Stimulated activated CD4-positive, alpha-beta T cell treated with anti-CD3 and anti-CD28 coated beads, Interleukin-12 subunit alpha, Interleukin-12 subunit beta, amount 100 ng/mL, for 48 hours (primary cell): ENCODE measurements at places on chromosomes 7 and 10.

DNA sequence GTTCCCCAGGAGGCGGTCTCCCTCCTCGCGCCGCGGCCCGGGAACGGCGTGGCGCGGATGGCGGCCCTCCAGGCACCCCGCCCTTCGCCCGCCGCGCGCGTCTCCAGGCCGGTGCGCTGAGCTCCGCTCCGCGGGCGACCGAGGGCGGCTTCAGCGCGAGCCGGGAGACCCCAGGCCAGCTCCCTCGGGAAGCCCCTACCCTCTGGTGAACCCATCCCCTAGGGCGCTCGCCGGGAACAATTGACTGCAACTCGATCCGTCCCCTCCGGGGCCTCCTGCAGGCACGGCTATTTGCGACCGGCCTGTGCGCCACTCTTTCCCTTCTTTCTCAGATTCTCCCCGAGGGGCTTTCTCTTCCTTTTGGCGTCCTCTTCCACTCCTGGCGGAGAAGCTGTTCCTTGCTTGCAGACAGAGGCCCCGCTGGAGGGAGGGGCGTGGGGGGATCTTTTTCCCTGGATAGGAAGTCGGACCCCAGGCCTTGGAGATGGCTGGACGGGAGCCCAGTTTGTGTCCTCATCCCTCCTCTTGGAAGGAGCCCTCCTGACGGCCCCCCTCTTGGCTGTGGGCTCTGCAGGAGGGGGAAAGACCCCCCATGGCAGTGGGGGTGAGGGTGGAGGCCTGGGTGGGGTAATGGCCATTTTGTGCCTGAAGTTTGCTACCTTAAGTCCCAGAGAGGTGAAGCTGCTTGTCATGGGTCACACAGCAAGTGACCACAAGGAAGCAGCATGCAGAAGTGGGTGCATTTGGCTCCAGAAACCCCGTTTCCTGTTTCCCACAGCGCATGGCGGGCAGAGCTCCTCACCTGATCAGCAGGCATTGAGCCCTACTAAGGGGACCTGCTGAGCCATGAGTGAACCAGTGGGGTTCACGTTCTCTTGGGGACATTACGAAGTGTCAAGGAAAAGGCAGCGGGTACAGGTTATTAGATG lies 171.2 kb upstream of the TNRC18 start:
- DNase-seq, result no peak

DNA sequence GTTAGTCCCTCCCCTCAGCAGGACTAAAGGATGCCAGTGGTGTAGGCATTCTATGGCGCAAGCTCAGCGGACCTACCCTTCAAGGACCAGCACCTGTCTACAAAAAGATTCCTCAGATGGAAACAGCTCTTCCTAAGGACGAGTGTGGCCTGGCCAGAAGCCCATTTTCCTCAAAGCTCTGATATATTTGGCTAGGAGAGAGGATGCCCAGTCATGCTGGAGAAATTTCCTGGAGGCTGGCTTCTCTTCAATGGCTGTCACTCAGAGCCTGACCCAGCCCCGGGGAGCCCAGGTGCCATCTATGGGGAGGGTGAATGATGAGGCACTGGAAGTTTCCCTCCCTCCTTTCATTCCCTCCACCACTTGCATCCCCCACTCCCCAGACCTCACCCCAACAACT lies 111.5 kb downstream of the PLXNA4 start:
- DNase-seq, result no peak

- DNase-seq, result no peak
Measured at GRCh38 chr10:87767253-87767652, 50.8 kb downstream of the ATAD1 start.

- DNase-seq, result no peak
Measured at GRCh38 chr7:134333943-134334342, 17.2 kb upstream of the SLC35B4 start.

- DNase-seq, result no peak
Measured at GRCh38 chr7:149469806-149470205, 8.9 kb upstream of the ZNF777 start.

DNA sequence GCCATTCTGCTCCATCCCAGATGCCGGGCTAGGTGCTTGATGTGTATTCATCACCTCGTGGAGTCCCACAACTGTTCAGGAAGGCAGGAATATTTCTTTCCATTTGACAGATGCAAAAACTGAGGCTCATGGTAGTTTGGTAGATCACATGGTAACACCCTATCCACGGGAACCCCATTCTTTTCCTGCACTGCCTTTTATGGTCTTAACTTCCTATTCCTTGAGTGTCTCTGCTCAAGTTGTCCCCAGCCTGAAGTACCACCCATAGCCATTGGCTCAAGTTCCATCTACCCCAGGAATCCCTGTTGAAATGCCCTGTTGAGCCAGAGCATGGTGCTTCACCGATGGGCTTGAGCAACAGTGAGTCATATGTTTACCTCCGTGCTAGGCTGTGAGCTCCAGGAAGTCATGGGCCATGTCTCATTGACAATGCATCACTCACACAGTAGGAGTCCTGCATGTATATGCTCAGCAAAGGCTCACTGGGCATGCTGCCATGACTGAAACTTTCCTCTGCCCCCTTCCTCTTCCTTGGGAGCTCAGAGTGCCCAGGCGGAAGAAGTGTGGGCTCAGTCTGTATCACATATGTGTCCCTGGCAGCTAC lies 71.7 kb upstream of the ADAM12 start:
- no peak for DNase-seq

- no peak for DNase-seq
Measured at GRCh38 chr7:74051629-74052410, 23.8 kb downstream of the ELN start.

- DNase-seq, result no peak
Measured at GRCh38 chr10:112960151-112960681, 10.2 kb downstream of the TCF7L2 start.

DNA sequence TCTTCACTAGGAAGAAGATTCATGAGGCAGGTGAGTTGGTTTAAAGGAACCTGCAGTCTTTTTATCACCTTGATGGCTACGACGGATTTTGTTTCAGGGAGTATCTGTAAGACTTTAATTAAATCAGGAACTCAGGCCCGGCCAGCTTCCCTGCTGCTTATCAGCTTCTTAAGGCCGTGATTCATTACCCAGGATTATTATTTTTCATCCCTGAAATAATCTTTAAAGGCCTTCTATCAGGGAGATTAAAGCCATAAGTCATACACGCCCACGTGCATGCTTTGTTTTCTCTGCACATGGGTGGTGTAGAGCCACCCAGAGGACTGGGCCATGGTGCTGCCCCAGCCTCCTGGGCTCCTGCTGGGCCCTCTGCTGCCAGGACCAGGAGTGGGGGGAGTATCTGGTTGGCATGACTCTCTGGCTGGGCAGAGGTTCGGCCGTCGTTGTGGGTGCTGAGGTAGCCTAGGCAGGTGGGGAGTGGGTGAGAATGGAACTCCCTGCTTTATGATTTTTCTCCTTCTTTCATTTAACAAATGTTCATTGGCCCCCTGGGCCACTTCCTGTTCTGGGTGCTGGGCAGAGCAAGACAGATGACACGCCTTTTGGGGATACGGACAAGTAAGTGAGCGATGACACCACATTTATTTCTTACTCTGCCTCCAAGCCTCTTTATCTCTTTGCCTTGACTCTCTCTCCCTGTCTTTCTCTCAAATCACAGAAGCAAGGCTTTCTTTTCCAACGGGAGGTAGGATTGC lies 39.0 kb upstream of the PCBD1 start:
- DNase-seq, result no peak

DNA sequence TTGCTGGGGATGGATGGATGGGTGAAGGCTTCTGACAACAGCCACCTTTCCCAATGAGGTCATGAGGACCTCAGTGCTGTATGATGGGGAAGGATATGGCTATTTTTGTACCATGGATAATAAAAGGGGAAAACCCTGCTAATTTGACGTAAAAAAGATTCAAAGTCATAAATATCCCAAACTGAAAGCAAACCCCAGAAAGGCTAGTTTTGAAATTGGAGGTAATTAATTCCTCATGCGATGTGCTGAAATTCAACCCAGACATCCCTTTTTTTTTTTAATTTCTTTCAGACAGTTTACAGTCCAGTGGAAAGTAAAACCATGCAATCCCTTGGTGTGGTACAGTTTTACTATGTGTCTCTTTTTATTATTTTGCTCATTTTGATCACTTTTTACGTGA lies 254.5 kb upstream of the BMPER start:
- no peak for DNase-seq

DNA sequence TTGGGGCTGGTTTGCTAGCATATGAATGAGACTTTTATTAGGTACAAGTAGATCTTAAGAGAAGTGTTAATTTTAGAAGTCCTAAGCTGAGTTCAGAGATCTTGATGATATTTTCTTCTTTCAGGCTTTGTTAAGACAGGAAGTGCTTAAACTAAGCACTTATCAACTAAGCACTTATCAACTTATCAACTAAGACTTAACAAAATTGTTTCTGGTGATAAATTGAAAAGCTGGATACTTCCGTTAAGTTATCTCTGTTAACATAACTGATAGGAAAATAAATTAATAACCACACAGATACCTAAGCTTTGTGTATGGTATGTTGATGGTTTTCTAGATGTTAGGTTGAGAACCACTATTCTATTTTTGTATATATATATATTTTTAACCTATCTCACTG lies 113.7 kb downstream of the PHTF2 start:
- no peak for DNase-seq

DNA sequence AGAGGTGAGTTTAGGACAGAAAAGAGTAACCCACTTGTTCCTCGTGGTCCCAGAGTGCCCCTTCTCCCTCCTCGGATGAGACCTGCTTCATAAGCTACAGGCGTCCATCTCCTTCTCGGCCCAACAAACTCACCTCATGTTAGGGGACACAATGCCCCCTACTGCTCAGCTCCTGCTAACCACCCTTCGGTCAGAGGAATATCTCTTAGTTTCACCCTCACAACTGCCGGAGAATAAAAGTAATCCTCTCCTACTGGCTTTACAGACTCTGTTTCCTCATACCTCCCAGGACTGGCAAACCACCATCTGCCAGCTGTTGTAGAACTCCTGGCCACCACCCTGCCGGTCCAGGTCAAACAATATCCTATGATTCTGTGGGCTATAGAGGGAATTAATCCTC lies 3.2 kb downstream of the AKR1B15 start:
- no peak for DNase-seq

- no peak for DNase-seq
Measured at GRCh38 chr10:60739558-60739957, 38.7 kb upstream of the CDK1 start.

GRCh38 chr10:126384269-126384873 lies 3.9 kb downstream of the ADAM12 start:
- DNase-seq, result no peak

DNA sequence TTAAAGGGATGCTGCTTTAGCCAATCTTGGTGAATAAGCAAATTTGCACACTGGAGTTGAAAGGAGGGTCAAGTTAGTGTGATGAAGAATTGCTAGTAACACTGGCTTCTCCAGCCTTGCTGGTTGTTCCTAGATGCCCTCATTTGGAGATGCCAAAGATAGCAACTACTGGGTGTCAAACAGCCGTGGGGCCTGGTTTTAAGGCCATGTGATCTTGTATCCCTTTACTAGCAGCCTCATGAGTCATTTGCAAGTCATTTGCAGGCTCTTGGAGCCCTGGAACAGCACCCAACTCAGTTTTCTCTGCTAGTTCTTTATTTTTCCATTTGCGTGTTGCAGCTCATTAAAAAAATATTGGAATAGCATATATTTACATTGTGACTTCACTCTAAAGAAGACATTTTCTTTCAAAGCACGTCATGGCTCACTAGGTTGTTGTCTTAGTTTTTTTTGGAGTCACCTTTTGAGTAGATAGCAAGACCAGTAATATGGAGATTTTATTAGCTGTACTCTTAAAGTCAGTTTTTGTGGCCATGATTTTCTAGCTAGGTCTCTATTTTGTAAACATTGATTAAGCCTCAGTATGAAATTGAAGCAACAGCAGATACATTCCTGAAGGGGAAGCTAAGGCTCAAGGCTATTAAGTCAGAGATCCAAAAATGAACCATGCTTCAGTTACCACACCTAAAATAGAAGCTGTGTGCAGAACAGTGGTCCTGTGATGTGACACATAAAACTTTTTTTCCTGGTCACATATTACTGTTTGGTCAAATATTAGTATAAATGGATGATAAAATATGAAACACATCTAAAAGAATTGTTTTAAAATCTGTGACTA lies 1.3 kb downstream of the LSMEM1 start:
- DNase-seq, result no peak

DNA sequence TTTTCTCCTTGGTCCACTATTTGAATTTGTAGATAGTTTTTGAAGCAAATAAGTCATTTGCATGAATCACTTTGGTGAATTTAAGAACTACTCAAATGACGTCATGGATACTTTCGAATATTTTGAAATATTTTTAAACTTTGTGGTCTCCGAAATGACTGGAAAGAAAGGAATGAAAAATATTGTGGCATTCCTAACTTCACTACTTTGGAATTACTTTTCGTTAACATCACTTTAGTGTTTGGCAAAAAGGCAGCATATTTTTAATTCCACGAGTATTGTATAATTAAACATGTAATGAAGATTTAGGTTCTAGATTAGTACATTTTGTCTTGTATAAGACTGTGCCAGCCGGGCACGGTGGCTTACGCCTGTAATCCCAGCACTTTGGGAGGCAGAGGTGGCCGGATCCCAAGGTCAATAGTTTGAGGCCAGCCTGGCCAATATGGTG lies 35.3 kb upstream of the ZRANB1 start:
- no peak for DNase-seq

DNA sequence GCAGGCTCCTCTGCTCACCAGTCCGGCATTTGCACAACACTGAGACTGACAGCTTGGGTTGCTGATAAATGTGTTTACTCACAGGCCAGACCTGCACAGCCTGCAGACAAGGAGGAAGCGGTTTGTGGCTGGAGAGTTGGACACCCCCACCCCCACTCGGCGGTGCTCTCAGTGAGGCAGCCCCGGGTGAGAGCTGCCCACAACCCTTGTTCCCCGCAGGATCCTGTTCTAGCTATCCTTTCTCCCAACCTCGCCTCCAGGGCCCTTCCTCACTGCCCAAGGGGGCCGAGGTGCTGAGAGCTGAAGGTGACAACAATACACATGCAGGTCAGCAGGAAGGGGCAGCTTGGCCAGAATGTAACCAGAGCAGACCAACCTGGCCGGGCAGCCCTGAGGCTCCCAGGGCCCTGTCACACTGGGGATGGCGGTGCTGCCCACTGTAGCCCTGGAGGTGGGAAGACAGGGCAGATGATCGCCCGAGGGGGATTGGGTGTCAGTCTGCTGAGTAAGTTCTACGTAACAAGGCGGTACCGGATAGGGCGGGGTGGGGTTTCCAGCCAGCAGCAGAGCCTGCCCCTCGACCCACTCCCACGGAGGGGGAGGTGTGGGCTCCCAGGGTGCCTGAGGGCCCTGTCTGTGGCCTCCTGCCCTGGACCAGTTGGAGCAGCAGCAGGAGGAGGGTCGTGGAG lies 2.1 kb upstream of the ADAM8 start:
- DNase-seq, result no peak

DNA sequence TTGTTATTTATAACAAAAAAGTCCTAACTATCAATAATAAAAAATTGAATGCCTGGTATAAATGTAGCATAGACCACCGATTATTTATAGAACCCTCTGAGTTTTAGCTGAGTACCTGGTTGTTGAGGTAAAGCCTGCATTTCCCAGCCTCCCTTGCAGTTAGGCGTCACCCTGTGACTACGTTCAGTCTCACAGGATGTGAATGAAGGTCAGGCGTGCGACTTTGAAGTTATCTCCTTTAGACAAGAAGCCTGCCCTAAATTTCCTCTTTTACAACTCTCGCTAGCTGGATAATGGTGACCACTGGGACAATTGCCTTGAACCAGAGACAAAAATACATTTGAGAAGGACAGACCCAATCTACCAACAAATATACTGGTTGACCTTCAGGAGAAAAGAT lies 67.5 kb upstream of the TES start:
- no peak for DNase-seq
